ENCODE measurements at places on chromosomes 6 and 20. TPM values are rescaled to one million over a fixed set of nuclear protein-coding genes. Genes with fewer than 3 reads are reported as not detected.
A peak's percentile ranks its signal among the peaks of the same experiment; 100 is the strongest.

MCHR2 gene
- total RNA-seq = not detected

GRCh38 chr6:23305325-23305943, 736.1 kb downstream of the HDGFL1 start:
- no peak for DNase-seq

DNA sequence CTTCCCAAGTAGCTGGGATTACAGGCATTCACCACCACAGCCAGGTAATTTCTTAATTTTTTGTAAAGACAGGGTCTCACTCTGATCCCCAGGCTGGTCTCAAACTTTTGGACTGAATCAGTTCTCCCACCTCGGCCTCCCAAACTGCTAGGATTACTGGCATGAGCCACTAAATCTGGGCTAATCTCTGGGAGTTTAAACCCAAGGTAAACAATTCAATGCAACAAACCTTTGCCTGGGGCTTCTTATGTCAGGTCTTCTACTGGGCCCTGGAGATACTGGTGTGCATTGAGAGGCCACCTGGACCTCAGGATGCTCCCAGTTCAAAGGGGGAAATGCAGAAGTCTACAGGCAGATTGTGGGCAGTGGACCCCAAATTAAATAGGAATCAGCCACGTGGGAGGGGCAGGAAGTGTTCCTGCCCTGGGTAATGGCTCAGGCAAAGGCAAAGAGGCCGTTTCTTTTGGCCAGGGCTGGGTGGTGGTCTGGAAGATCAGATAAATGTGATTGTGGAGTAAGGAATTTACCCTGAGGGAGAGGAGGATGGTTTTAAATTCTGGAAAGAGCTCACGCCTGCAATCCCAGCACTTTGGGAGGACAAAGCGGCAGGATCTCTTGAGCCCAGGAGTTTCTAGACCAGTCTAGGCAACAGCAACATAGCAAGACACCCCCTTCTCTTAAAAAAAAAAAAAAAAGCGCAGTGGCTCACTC, 1.3 kb upstream of the MYBL2 start:
- DNase-seq = no peak

- DNase-seq = no peak
These were observed at the start of gene ANKRD66 for GRCh38 chr6:46746696-46747095. Gene ANKRD66 (plus strand): TSS chr6:46746933. CDS start chr6:46751949, 5,016 bp downstream.

- DNase-seq = peak; percentile 100
These were observed 94.5 kb upstream of the PTPN1 start for GRCh38 chr20:50415516-50416268.

DNA sequence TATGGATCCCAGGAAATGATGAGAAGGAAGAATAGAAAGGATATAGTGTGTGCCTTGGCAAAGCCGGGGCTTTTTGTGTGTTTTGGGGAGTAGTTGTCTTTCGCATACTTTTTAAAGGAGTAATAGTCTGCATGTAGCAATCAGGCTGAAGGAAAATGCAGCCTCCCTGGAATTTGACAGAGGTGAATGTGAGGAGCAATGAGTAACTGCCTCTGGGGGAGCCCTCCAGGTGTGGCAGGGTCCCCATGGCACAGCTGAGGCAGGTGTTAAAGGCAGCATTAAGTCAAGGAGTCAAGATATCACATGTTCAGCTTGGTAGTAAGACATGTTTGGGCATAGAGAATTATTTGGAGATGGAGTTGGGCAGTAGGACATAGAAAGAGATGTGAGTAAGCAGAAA, 203.1 kb downstream of the C6orf118 start:
- DNase-seq = no peak

- DNase-seq = no peak
These were observed 36.5 kb downstream of the KCNK5 start for GRCh38 chr6:39192736-39193135.

DNA sequence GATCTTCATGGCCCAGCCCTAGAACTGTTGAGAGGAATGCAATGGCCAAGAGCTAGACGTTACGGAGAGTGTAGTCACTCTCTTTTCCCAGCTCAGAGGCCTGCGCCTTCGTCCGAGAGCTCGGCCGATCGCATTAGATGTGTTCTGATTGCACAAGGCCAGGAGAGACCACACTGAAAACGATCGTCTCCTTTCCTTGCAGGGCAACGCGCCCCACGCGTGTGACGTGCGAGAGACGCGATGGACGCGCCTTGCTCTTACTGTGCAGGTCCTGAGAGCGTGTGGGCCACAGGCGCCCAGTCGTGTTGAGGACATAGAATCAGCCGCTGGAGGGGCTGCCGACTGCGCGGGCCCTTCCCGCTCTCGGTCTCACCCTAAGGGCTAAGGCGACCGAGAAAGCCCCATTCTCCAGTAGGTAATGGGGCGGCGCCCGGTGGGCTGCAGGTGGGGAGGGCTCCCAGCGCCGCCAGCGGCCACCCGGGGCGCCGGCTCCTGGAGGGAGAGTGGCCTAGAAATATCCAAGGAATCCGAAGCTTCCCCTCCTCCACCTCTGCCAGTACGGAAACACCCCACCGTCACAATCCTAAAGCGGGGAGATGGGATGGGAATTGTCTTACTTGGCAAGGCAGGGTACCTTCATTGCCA, 26.9 kb downstream of the TFAP2B start:
- DNase-seq = no peak

GRCh38 chr20:52054123-52054522, 137.5 kb downstream of the ZFP64 start:
- DNase-seq = no peak

Data from left cardiac atrium (tissue), 4 donors.